ENCODE measurements at places on chromosomes 11 and 22.

- DNase-seq, result peak; percentile 53
These were observed 175.3 kb downstream of the IGLL1 start for GRCh38 chr22:23404689-23405365.

DNA sequence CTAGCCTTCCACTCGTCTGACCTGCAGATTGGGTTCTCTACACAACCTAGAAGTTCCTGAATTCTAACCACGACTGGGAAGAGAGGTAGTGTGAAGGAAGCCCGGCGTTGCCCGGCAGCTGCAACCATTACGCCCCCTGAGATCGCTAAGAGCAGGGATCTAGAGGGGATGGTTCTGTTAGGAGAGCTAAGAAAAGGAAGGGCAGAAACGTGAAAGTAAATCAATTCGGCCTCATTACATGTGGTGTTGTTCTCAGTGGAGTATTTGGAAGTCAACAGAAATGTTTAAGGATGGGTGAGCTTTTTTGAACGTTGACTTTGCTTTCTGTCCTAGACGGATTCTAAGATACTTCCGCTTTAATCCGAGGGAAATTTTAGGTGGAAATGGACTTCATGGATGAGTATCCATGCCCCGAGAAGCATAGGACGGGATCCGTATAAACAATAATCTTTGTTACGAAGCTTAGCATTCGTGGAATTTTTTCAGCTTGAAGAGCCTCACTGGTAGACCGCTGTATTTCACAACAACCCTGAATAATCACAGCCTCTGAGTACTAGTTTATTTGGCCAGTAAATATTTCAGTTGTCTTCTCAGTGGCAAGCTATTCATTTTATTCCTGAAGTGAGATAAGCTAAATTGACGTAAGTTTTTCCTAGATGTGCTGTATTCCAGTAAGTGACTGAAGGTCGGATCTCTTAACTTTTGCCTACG lies 629 bp downstream of the ATP5MG start:
- no peak for DNase-seq

DNA sequence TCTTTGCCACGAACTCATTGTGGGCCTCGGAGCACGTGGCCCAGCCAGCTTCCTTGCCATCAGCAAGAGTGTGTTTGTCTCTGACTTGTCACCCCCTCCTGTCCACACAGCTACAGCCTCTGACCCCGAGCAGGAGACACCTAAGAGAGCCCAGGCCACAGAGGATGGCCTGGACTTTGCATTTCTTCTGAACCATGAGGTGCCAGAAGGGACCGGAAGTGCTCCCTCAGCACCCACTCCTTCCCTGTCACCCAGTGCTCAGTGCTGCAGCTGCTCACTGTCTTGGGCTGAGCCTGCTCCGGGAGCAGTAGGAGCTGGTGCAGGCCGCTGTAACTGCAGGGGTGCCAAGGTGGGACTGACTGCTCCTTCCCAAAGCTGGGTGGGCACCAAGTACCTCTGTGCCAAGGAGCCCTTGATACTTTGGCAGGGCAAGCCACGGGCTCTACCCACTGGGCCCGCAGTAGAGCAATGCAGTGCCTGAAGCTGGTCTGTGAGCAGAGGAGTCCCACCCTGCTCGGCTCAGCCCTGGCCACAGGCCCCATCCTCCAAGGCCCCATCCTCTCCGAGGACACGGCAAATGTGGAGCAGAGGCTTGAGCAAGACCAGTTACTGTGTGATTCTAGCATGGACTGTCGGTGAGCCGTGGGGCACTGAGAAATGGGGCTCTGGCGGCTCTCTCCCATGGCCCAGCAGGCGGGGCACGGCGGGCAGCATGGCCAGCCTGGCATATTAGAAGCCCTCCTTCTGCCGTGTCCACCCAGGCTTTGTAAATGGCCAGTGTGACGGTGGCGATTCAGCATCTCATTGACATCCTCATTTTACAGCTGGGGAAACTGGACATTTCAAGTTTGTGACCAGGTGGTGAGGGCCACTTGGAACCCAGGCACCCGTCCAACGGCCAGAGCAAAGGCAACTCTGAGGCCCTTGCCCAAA lies 6.3 kb downstream of the GRK2 start:
- peak; percentile 79 for DNase-seq

DNA sequence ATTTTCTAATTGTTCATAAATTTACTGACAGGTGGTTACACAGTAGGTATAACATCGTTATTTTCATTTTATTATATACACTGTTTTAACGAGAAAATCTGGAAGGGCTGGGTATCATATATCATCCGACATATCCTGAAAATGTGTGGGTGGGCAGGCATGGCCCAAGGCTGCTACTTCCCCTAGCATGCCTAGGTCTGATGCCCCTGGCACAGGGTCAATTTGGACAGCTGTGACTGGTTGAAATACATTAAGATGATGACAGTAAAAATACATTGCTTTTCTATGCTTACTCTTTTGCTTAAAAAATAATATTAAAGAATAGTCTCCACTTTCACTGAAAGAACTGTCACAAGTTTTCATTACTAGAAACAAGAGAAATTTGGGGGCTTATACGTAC lies 908.8 kb downstream of the OPCML start:
- DNase-seq, result no peak

GRCh38 chr11:4127357-4127756 lies 32.8 kb downstream of the RRM1 start:
- DNase-seq, result no peak

GRCh38 chr11:20000351-20001134 lies 159.7 kb downstream of the DBX1 start:
- no peak for DNase-seq
